ENCODE measurements at places on chromosomes 16 and 17.

GRCh38 chr17:55632893-55633292, 89.8 kb downstream of the TMEM100 start:
- DNase-seq, result no peak

DNA sequence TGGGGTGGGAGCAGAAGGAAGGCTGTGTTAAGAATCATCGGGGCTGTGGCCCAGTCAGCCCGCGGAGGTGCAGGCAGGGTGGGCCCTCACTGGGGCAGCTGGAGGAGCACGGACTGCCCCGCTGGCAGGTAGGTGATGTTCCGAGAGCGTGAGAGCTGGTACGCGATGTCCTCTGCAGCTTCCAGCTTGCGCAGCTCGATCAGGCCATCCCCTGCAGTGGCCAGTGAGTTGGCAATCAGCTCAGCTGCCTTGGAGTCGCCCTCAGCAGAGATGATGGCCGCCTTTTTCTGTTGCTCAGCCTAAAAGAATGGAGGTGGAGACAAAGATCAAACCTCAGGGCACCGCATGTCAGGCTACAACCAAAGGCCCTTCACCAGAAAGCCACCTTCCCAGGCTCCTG, 9.8 kb downstream of the PHB1 start:
- no peak for DNase-seq

GRCh38 chr17:80827646-80828643, 163.7 kb upstream of the CHMP6 start:
- peak; percentile 64 for DNase-seq

DNA sequence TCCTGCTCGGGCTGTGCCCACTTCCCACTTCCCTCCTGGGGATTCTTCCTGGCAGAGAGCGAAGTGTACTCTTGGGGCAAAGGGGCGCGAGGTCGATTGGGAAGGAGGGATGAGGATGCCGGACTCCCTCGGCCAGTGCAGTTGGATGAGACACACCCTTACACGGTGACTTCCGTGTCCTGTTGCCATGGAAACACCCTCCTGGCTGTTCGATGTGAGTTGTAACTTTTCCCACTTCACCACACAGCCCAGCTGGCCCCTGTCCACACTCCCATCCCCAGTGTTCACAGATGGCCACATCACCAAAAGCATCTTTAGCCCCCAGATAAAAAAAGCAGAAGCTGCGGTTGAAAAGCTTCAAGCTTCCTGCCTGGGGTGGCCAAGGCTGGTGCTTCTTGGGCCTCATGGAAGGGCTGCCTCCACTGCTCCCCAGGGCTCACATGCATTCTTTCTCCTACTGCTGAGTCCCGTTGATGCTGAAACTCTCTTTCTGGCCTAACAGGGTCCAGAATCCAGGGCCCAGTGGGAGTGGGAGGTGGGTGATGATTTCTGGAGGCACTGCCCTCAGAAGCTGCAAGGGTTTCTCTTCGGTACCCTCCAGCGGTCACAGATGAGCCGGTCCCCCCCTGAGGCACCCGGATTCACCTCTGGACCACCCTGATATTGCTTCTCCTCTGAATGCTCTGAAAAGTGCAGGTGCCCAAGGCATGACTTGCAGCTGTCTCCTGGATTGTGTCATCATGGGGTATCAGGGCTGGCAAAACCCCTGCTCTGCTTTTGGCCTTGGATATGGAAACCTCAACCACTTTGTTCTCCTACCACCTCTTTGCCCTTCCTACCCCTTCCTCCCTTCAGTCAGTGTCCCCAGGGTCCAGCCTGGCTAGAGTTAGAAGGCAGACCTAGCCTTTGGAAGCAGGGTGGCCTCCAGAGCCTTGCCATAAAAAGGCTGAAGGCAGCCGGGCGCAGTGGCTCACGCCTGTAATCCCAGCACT, 2.2 kb upstream of the TRAF4 start:
- peak; percentile 97 for DNase-seq

- DNase-seq, result no peak
Observed at GRCh38 chr16:2152695-2153506, 2.7 kb upstream of the TRAF7 start.

GRCh38 chr16:77955127-77955526, 67.2 kb upstream of the CLEC3A start:
- DNase-seq, result no peak

Measured in common myeloid progenitor, CD34-positive (primary cell).